ENCODE measurements at places on chromosomes 16 and 17.
A peak's percentile ranks its signal among the peaks of the same experiment; 100 is the strongest.

DNA sequence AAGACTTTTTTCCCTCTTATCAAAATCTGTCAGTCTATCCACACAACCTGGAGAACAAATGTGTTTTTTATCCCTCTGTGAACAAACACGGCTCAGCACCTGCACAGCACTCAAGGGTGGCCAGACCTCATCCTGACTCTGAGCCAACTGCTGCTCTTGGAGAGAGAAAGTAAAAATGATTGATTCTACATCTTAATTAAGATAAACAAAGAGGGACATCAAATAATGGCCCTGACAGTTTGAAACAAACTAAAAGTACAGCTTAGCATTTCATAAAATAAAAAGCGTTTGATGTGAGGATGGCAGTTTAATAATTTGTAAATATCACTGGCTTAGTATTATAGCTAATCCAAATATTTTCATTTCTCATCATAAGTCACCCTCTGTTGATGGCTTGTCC lies 106.2 kb downstream of the SNX11 start:
- DNase-seq, result no peak

DNA sequence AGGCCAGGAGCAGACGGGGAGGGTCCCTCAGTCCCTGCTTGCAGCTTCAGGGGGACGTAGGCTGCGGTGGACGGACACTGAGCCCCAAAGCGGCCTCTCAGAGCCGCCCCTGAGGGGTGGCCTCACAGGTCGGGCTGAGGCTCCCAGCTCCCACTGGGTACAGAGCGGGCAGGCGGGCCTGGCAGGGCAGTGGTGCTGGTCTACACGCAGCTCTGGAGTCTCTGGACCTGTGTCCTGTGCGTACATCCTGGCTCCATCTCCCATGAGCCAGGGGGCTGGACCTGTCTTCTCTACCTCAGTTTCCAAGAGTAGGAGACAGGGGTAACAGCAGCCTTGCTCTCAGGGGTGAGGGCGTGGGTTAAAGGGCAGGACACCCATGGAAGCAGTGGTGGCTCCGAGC lies 1.7 kb downstream of the DPEP1 start:
- no peak for DNase-seq

GRCh38 chr17:20153231-20153630 lies 144.1 kb downstream of the SPECC1 start:
- DNase-seq, result no peak

DNA sequence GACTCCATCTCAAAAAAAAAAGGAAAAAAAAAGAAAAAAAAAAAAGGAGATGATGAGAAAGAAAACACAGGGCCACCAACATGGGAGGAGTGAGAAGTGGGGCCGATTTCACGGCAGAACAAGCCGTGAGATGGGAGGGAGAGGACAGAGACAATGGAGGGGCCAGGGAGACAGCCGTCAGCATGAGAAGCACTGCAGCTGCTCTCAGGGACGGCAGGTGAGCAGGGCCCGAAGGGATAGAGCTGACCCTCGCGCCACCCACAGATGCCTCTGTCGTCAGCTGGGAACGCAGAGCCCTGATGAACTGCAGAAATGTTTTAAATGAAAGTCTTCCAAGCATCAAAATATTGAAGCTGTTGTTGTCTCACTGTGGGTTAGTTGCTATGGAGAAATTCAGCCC lies 20.3 kb downstream of the PITPNM3 start:
- DNase-seq, result no peak

DNA sequence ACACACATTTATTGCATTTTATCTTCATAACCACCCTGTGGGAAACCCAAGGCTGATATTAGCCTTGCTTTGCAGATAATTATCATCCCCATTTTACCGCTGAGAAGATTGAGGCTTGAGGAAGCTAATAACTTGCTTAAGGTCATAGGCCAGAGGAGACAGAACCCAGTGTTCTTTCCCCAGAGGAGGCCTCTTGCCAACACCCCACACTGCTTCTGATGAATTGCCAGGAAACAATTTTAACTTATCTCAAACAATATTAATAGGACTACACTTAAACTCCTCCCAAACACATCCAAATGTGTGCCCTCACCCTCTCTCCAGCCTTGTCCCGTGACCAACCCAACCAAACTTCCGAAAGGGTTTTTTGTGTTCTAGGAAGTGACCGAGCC lies 2.1 kb upstream of the SPG7 start:
- DNase-seq, result no peak

DNA sequence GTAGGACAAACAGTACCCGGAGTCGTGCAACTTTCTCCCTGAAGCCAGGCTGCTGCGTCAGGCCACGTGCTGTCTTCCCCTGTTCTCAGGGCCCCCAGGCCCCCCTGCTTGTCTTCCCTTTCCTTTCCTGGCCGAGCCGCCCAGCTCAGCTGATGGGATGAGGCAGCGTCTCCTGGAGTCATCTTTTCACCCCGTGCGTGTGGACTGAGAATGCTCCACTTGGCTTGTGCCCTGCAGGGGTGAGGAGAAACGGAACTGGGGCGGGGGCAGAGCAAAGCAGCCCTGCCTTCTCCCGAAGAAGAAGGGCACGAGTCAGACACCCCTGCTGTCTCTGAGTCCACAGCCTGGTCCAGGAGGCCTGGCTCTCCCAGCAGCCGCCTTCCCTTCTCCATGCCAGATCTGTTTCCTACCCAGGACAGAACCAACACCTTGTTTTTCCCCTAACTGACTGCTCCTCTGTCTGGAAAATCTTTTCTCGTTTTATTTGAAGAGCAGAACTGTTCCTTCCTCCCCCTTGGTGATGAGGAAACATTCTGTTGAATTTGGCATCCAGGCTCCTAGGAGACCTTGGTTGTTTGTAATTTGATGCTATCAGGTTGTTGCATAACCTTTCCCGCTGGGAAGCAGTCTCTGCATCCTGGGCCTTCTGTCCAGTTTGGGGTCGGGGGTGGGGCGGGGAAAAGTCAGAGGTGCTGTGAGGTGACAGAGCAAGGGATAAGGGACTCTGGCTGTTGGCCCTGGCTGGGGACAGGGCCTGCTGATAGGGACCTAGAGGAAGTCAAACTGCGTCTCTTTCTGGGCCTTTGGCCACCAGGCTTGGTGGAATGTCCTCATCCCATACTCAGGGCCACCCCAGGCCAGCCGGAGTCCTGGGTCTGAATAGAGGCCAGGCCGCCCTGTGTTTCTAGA lies 78.8 kb downstream of the WIPI1 start:
- DNase-seq, result no peak

GRCh38 chr16:85364323-85365040 lies 248.6 kb upstream of the GSE1 start:
- DNase-seq, result no peak

DNA sequence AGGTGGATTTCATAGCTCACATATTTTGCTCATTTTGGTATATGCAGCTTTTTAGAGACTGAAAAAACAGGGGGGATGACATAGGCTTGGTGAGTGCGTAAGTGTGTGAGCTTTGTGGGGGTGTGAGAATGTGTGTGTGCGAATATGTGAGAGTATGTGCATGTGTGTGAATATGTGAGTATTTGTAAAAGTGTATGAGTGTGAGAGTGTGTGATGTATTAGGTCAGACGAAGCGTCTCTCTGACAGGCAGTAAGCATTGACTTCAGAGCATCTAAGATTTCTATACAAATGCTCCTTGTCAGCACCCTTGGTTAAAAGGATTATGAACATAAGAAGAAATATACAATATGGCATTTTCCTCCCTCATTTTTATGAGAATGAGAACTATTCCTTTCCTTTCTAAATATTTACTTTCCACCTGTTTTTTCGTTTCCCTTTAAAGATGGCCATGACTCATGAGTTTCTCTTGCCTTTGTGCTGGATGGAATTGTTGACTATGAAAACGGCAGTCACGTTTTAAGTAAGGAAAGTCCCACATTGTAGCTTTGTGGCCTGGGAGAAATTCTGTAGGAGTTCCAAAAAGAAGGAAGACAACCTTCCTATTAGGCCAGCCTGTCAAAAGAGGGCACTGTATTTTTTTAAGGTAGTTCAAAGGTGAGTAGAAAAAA lies 276.4 kb downstream of the FOXL1 start:
- no peak for DNase-seq

GRCh38 chr17:57419940-57420550 lies 163.7 kb downstream of the MSI2 start:
- DNase-seq, result no peak

- DNase-seq, result no peak
Measured at GRCh38 chr17:17497065-17497844, 1.1 kb upstream of the RASD1 start.

DNA sequence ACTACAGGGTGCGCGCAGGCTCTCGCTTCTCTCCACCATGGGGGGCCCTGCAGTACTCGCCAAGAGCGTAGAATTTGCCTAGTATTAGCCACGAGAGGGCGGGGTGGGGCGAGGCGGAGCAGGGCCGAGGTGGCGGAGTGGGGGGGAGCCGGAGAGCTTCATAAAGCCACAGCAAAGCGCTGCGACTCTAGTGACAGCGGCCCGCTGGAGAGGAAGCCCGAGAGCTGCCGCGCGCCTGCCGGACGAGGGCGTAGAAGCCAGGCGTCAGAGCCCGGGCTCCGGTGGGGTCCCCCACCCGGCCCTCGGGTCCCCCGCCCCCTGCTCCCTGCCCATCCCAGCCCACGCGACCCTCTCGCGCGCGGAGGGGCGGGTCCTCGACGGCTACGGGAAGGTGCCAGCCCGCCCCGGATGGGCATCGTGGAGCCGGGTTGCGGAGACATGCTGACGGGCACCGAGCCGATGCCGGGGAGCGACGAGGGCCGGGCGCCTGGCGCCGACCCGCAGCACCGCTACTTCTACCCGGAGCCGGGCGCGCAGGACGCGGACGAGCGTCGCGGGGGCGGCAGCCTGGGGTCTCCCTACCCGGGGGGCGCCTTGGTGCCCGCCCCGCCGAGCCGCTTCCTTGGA lies at the start of gene TBX21:
Gene TBX21 (plus strand): TSS at position 190 of the 627 bp plus-strand sequence. CDS start 219 bp downstream, at position 409.
- peak; percentile 94 for DNase-seq
